ENCODE measurements at places on chromosomes 4 and X.

DNA sequence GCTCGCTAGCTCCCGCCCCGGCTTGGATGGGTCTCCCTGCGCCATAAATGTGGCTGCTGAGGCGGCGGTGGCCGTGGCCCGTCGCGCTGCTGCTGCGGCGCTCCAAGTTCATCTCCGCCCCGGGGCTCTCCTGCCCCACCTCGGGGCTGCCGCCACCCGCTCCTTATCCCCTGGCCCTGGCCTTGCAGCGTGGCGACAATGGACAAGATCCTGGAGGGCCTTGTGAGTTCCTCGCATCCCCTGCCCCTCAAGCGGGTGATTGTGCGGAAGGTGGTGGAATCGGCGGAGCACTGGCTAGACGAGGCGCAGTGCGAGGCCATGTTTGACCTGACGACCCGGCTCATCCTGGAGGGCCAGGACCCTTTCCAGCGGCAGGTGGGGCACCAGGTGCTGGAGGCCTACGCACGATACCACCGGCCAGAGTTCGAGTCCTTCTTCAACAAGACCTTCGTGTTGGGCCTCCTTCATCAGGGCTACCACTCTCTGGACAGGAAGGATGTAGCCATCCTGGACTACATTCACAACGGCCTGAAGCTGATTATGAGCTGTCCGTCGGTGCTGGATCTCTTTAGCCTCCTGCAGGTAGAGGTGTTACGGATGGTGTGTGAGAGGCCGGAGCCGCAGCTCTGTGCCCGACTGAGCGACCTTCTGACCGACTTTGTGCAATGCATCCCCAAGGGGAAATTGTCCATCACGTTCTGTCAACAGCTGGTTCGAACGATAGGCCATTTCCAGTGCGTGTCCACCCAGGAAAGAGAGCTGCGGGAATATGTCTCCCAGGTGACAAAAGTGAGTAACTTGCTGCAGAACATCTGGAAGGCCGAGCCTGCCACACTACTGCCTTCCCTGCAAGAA lies 763 bp downstream of the USP38 start:
- peak; percentile 50 for DNase-seq

- no peak for DNase-seq
Observed at GRCh38 chrX:35439034-35439660, 359.0 kb upstream of the MAGEB16 start.

GRCh38 chr4:156956826-156957368 lies 14.7 kb downstream of the PDGFC start:
- no peak for DNase-seq

DNA sequence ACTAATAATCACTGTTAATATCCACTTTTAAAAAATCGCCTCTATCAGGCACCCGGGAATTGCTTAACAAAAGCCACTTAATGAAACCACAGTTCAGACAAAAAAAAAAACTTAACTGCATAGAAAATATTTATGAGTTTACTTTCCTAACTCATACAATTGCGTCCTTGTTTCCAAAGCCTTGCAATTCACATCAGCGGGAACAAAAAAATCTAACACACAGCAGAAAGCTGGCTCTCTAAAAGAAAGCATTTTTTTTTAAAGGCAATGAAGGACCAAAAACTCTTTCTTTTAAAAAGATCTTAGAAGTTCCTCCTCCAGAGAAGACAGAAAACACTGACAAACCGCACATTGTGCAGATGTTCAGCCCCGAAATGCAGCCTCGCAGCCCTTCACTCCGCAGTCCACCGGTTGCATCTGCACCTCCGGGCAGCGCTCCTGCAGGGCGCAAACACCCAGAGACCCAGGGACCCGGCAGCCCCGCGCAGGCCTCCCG lies 812 bp downstream of the FAT1 start:
- DNase-seq, result peak; percentile 46

DNA sequence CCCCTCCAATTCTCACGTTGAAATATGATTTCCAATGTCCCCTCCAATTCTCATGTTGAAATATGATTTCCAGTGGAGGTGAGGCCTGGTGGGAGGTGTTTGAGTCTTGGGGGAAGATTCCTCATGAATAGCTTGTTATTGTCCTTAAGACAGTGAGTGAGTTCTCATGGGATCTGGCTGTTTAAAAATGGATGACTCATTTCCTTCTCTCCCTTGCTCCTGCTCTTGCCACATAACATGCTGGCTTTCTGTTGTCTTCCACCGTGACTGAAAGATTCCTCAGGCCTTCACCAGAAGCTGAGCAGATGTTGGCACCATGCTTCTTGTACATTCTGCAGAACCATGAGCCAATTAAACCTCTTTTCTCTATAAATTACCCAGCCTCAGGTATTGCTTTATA lies 346.8 kb upstream of the TECRL start:
- DNase-seq, result no peak

DNA sequence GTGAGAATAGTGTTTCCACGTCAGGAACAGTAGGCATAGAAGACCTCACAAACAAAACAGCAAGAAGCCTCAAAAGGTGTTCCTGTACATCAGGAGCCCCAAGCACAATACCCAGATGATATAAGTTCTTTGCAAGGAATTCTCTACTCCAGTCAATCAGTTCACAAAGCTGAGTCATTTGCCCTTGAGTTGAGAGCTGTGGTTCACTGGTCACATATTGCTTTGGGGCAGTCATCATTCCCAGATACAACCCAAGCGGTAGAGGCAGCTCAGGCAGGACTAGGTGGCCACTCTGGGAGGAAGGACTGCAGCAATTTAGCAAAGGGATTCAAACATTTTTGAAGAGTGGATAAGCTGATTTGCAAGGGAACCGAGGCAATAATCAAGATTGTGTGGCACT lies 551.5 kb upstream of the ZFP42 start:
- DNase-seq, result no peak

GRCh38 chr4:138158746-138159297 lies 83.3 kb downstream of the SLC7A11 start:
- DNase-seq, result no peak

DNA sequence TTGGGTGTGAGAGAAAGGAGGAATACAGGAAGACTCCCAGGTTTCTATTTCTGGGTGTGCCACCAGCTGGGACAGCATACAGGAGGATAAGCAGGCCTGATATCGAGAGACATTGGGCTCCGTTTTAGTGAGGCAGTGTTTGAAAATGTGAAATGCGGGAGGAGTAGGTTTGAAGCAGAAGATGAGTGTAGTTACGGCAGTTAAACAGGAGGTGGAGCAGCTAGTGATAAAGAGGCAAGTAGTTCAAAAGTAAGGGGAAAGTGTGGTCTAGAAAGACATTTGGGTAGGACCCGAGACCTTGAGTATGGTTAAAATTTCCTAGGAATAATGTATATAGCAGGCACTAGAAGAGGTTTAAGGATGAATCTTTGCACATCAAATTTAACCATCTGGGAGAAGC lies 42.4 kb downstream of the DCUN1D4 start:
- DNase-seq, result no peak

DNA sequence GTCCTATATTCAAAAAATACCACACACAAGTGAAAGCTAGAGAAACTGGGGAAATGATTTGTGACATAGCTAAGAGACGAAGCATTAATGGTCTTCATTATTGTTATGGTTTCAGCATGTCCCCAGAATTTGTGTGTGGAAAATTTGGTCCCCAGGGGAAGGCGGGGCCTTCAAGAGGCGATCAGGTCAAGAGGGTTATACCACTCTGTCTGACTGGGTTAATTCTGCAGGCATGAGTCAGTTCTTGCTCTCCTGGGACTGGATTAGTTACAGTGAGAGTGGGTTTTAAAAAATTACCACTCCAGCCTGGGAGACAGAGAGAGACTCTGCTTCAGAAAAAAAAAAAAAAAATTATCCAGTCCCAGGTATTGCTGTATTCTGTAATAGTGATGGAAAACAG lies 2.1 kb upstream of the MTNR1A start:
- peak; percentile 16 for DNase-seq

GRCh38 chrX:113586281-113586898 lies 745.8 kb upstream of the AMOT start:
- no peak for DNase-seq

DNA sequence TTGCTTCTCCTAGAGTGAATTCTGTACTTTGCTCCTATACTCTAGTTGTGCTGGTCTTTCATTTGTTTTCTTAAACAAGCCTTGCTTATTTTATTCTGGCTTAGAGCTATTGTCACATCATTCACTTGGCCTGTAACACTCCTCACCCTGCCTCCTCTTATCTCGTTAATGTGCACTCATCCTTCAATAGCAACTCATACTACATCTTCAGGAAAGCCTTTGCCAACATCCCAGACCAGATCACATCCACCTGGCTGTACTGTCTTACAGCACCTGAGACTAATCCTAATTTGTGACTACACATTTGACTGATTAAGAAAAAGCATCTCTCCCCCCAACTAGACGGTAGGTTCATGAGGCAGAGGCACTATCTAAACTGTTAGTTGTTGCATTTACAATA lies 80.8 kb downstream of the SLC7A11 start:
- no peak for DNase-seq

DNA sequence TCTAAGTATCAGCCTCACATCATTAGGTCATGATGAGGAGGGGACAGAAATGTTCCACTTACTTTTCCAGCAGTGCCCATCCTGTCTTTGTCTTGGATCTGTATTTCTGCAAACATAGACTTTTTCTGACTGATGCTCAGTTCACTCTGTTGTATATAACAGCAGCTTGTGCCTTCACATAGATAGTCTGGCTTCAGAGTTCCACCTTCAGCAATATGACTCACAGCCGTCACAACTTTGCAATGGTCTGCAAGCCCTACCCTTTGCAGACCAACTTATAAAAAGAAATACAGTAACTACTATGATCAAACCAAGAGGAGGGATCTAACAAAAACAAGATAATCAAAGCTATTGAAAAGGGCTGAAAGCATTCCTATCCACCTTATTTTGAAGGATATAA lies at the start of gene ADH7:
Gene ADH7 (minus strand): TSS at position 189 of the 400 bp plus-strand sequence. CDS start 109 bp downstream, at position 80.
- DNase-seq, result no peak

DNA sequence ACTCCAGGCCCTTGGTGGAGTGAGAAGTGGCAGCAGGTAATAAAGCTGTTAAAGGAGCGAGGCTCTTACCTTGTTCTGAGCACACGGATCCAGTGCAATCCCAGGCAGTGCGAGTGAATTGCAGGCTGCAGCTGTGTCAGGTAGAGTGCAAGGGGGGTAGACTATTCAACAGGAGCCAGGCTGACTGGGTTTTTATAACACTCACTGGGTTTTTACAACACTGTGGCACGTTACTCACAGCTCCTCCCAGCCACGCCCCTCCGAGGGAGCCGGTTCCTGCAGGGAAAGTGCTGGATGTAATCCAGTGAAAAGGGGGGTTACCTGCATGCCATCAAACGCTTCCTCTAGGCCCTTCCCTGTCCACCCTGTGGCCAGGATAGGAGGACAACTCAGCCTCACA lies 358 bp downstream of the FGFBP1 start:
- DNase-seq, result no peak

- DNase-seq, result no peak
Observed at GRCh38 chrX:85611926-85612325, 232.5 kb upstream of the POF1B start.

GRCh38 chrX:56783450-56783831 lies 54.4 kb downstream of the NBDY start:
- no peak for DNase-seq

DNA sequence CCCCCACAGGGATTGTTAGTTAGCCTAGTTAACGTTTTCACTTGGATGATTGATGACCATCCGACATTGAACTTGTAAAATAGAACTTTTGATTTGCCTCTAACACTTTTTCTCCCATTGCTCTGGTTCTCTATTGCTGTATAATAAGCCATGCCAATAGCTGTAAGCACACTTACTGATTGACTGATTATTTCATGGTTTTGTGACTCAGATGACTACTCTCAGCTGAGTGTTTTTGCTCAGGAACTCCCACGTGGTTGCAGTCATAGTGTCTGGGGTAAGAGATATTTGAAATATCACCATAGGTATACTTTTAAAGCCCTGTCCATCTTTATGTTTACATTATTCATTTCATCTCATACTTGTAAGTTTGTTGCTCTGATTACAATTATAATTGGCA lies 1285.5 kb downstream of the STIM2 start:
- DNase-seq, result no peak

- no peak for DNase-seq
Observed at GRCh38 chr4:110071466-110071865, 126.9 kb downstream of the ELOVL6 start.

GRCh38 chr4:86918539-86919072 lies 16.2 kb upstream of the AFF1 start:
- no peak for DNase-seq

DNA sequence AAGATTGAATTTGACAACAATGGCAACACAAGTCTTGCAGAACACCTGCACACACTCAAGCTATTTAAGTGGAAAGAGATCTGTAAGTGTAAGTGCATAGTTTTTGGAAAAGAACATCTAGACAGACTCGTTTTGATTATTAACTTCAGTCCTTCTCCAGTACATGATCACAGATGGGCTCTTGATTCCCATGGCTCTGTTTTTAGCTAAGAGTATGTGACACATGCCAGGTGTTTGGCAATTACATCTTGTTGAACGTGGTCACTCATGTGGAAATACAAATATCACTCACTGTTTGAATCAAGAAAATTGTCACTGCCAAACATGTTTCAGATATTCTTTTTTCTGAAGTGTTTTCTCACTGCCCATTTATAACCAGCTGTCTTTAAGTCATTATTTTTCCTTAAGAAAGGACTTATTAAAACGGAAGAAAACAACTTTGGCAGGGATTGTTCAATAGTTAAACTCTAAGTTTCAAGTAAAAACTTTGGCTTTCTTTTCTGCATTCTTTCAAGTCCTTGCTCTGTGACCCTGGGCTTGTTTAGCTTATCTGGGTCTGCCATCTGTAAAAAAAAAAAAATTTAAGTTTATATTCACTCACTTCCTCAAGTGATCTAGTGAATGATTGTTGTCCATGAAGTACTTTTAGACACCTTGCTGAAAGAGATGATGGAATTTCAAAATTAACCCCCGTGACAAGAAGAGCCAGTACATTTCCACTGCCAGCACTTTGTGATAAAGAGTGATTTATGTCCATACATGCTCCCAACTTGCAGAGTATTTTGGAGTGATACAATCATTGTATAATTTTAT lies 125.4 kb downstream of the ATXN3L start:
- DNase-seq, result peak; percentile 64

GRCh38 chr4:6200011-6200921 lies at the start of gene JAKMIP1:
JAKMIP1 (minus strand) TSS chr4:6200549; CDS start chr4:6112850, 87,699 bp downstream.
- DNase-seq, result no peak

DNA sequence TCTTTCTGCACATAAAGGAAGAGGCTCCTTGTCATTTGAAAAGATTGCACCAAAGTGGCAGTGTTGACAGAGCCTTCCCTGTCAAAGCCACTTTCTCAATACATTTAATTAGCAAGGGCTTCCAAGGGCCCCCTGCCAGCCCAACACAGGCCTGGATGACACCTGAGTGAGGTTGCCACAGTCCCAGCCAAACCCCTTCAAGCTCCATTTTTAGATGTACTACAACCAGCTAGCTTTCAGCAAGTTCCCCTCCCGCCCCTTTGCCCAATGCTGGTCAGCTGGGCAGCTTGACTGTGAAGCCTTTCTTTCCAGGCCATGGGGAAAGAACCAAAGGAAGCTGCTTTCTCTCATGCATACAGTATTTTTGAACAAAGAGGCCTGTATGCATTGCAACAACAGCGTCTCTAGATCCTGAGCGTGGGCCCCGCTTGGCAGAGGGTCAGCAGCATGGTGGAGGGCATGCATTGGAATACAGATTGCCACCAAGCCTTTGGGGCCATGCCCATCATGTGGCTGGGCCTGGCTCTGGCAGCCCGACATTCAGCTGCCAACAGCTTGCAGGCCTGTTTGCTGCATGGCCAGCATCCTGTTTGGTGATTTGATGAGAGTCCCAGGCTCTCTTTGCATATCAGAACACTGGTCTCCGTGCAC lies 261.1 kb upstream of the GATB start:
- DNase-seq, result no peak

GRCh38 chr4:38743866-38744265 lies 38.9 kb downstream of the TLR10 start:
- no peak for DNase-seq
